ENCODE measurements at places on chromosomes 11 and 22.
A peak's percentile ranks its signal among the peaks of the same experiment; 100 is the strongest.

- DNase-seq = peak; percentile 29
Measured at GRCh38 chr11:63882555-63883242, 34.3 kb downstream of the RCOR2 start.

DNA sequence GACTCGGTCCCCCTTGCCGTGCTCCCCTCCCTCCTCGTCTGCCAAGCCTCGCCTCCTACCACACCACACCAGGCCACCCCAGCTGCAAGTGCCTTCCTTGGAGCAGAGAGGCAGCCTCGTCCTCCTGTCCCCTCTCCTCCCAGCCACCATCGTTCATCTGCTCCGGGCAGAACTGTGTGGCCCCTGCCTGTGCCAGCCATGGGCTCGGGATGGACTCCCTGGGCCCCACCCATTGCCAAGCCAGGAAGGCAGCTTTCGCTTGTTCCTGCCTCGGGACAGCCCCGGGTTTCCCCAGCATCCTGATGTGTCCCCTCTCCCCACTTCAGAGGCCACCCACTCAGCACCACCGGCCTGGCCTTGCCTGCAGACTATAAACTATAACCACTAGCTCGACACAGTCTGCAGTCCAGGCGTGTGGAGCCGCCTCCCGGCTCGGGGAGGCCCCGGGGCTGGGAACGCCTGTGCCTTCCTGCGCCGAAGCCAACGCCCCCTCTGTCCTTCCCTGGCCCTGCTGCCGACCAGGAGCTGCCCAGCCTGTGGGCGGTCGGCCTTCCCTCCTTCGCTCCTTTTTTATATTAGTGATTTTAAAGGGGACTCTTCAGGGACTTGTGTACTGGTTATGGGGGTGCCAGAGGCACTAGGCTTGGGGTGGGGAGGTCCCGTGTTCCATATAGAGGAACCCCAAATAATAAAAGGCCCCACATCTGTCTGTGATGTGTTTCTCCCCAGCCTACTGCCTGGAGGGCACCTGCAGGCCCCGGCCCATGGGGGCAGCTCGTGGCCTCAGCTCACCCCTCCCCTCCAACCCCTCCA is 29.8 kb downstream of the CAPN1 start:
- no peak for DNase-seq

- DNase-seq = no peak
Measured at GRCh38 chr11:5690736-5691135, 1.1 kb downstream of the TRIM22 start.

GRCh38 chr11:955154-956063 is 29.7 kb downstream of the AP2A2 start:
- DNase-seq = no peak

- no peak for DNase-seq
Measured at GRCh38 chr22:35044607-35045390, 21.2 kb upstream of the ISX start.

GRCh38 chr11:68582416-68583040 is 101.8 kb upstream of the GAL start:
- no peak for DNase-seq

GRCh38 chr11:93545566-93545965 is 2.4 kb upstream of the SMCO4 start:
- DNase-seq = no peak

GRCh38 chr22:23115369-23115768 is 26.4 kb downstream of the RSPH14 start:
- DNase-seq = no peak

- DNase-seq = peak; percentile 30
Measured at GRCh38 chr11:26696330-26696729, 25.5 kb downstream of the SLC5A12 start.

DNA sequence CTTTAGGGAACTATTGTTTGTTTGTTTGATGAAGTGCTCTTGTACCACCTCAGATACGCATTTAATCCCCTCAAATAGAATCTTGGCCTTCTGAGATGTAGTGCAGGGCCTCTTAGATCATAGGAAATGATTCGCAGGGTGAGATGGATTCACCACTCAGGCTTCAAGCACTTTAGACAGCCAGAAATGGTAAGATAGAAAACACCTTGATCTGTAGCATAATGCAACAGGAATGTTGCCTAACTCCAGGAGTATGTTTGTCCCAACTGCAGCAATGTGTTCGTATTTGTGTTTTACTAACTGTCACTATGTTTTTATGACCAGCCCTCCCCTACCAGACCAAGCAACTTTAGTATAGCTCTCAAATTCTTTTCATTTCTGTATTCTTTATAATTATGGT is 761.2 kb downstream of the NELL1 start:
- DNase-seq = no peak

- peak; percentile 44 for DNase-seq
Measured at GRCh38 chr11:64887757-64888405, 9.5 kb upstream of the EHD1 start.

GRCh38 chr22:23166841-23167616 is 13.3 kb upstream of the BCR start:
- DNase-seq = no peak

DNA sequence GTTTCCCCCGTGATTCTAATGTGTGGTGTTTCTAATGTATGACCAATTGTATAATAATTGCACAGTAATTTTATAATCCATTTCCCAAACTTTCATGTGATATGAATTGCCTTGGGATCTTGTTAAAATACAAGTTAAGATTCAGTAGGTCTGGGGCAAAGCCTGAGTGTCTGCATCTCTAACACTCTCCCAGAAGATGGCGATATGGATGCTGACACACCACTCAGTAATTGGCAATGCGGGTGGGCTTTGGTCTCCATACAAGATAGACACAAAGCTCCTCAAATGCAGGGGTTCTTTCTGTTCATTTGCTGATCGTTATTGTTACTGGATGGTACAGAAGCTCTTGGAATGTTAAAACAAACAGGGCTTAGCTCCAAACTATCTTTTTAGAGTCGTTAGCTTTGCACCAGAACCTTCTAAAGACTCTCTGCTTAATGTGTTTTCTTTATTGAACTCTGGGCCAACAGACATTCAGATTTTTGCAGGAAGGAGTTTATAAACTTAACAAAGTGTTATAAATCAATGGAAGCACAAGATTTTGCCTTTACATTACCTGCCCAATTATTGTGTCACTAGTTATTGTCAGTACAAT is 45.4 kb upstream of the ANO3 start:
- peak; percentile 49 for DNase-seq

DNA sequence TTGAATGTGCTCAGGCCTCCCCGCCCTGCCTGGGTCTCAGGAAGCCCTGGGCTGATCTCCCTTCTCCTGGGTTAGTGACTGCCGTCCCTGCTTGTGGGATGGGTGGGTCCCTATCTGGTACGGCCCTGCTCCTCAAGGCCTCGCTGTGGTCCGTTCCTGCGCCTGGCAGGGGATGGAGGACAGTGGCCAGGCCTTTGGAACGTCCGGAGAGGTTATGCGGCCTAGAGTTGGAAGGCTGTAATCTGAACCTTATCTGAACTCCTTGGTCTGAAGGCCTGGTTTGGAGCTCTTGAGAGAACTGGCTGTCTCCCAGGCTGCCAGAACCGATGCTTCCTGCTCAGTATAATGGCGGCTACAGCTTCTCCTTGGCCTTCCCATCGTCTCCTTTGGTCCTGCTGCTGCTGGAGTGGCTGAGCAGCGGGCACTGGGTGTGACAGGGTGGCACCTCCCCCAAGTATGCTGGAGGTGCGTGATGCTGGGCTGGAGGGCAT is 72.8 kb downstream of the FLI1 start:
- DNase-seq = peak; percentile 25

DNA sequence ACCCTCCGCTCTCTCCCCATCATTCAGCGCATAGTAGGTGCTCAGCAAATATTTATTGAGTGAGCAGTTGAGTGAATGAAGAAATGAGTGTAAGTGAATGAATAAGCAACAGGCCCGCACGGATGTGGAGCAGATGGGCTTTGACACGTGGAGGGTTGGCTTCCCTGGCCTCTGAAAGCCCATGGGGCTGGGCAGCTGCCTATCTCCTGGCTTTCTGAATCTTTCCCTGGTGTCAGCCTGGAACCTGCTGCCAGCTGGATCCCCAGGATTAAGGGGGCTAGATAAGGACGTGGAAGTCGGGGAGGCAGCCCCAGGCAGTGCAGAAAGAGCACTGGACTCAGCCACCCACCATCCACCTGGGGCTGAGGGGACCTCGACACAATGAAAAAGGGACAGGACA is 12.6 kb downstream of the IL2RB start:
- no peak for DNase-seq
